ENCODE measurements at places on chromosomes 7 and 10. TPM values are rescaled to one million over a fixed set of nuclear protein-coding genes. Genes with fewer than 3 reads are reported as not detected.

Gene TEX47
- not detected for total RNA-seq

Gene TMEM176B
- 0.75 TPM for total RNA-seq

GRCh38 chr7:84705706-84706105 lies 481.1 kb downstream of the SEMA3D start:
- DNase-seq, result peak; percentile 55

GRCh38 chr7:123499211-123499970 lies 35.0 kb downstream of the IQUB start:
- no peak for DNase-seq

GRCh38 chr10:3472287-3473051 lies 299.9 kb upstream of the PITRM1 start:
- peak; percentile 100 for DNase-seq

Gene GDF2
- total RNA-seq, result not detected

Gene SEC61A2
- 17.5 TPM for total RNA-seq

Gene FAM180A
- not detected for total RNA-seq

Gene C10orf62
- 0.35 TPM for total RNA-seq

GRCh38 chr7:155791836-155792235 lies 20.4 kb downstream of the SHH start:
- no peak for DNase-seq
